NCI-H2081 treated with DMSO at 0.1 percent for 48 hours (cell line): ENCODE measurements at places on chromosomes 7 and 10.

DNA sequence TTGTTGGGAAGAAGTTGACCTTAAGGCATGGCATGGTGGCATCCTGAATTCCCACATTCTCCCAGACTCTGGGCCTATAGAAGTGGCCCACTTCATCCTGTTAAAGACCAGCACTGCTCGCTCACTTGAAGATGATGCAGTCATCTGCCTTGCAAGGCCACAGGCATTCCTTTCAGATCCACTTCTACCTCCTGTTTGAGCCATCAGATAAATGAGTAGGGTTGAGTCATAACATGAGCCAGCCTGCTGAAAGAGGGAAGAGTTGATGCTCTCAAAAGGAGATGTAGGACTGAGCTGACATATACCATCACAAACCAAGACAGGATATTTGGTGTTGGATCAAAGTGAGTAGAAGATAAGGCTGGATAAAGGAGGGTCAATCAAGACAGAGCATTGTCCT is 1.5 kb upstream of the EBLN1 start:
- DNase-seq: no peak

GRCh38 chr7:131302876-131303707 is 24.6 kb upstream of the MKLN1 start:
- no peak for DNase-seq

DNA sequence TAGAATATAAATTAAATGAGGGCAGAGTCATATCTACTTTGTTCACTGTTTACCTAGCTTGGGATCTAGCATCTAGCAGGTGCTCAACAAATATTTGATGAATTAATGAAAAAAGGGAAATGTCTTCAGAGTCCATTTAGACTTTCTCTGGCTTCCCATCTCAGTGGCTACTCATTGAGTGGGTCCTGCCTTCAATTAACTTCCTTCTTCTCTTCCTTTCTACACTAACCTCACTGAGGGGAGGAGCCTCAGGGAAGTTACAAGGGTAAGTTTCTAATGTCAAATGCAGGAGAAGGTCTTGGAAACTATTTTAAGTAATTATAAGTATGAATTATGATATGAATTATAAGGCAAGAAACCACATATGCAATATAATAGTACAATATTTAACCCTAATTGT is 28.2 kb upstream of the MPP7 start:
- no peak for DNase-seq

- no peak for DNase-seq
Observed at GRCh38 chr10:125691160-125691981, 8.4 kb upstream of the TEX36 start.
